ENCODE measurements at places on chromosomes 2 and 18.

- H3K4me3 ChIP-seq, result no peak overlapping the region
- no peak for DNase-seq
- no peaks in the 10 kb centered on the region for H3K4me1 ChIP-seq
- peaks cover 17% of the 10 kb centered on the region for H3K27me3 ChIP-seq
Measured at GRCh38 chr2:224968051-224968450, 74.2 kb downstream of the DOCK10 start.

DNA sequence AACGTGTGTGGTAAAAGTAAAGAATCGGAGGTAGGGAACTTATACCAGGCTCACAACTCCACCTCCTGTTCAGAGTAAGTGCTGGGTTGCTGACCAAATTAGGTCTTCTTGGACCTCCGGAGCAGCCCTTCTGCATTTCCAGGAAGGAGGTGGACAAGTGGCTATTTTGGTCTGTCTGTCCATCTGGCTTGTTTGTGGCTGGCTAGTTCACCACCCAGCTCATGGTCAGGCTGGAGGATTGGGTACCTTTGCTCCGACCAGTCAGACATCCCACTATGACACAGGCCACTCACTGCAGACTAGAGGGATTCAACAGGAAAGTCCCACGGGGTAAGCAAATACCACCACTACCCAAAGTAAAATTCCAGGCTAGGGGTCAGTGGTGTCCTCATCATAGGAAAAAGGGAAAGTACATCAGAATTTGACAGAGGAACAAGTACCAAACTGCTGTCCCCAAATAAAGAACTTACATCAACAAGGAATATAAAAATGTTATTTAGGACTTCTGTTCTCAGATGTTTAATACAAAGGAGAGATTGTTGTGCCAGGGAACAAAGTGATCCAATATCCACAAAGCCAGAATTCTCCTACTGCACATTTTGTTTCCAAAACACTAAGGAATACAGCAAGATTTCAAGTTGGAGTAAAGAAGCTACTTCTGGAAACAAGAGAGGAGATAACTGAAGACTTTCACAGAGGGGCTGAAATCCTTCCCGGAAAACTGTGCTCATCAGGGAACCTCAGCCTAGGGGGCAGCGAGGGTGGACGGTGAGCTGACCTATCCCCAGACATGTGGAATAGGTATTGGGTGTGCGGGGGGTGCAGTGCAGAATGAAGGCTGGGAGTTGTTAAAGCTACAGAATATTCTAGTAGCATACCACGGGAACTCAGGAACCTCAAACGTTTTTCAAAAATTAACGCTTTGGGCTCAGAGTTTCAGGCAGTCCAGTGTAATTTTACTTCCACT is 56.9 kb downstream of the BCL2 start:
- no peaks in the 10 kb centered on the region for H3K36me3 ChIP-seq
- H3K4me1 ChIP-seq, result peaks cover 6% of the 10 kb centered on the region
- H3K27ac ChIP-seq, result no peak overlapping the region
- DNase-seq, result peak; percentile 34
- no peak overlapping the region for H3K4me3 ChIP-seq

GRCh38 chr2:227163998-227164762 is at the start of the genes COL4A3 and COL4A4:
Gene COL4A3, plus strand, starts transcription at chr2:227164624. Its CDS starts 103 bp downstream, at chr2:227164727.
Gene COL4A4, minus strand, starts transcription at chr2:227164205. Its CDS starts 16,722 bp downstream, at chr2:227147483.
- peaks cover 90% of the 10 kb centered on the region for H3K27me3 ChIP-seq
- no peaks in the 10 kb centered on the region for H3K4me1 ChIP-seq
- peak; percentile 30 for DNase-seq
- H3K27ac ChIP-seq, result no peak within 1 kb of the TSS

GRCh38 chr2:33230195-33230594 is 246.3 kb upstream of the RASGRP3 start:
- H3K4me3 ChIP-seq, result no peak overlapping the region
- peaks cover 11% of the 10 kb centered on the region for H3K36me3 ChIP-seq
- H3K4me1 ChIP-seq, result peaks cover 8% of the 10 kb centered on the region
- no peak for DNase-seq
- no peak overlapping the region for H3K27ac ChIP-seq
- no peaks in the 10 kb centered on the region for H3K27me3 ChIP-seq

GRCh38 chr2:111184725-111185310 is 64.1 kb downstream of the BCL2L11 start:
- H3K27ac ChIP-seq, result no peak overlapping the region
- H3K4me3 ChIP-seq, result no peak overlapping the region
- H3K27me3 ChIP-seq, result no peaks in the 10 kb centered on the region
- no peaks in the 10 kb centered on the region for H3K36me3 ChIP-seq
- peak; percentile 9 for DNase-seq

DNA sequence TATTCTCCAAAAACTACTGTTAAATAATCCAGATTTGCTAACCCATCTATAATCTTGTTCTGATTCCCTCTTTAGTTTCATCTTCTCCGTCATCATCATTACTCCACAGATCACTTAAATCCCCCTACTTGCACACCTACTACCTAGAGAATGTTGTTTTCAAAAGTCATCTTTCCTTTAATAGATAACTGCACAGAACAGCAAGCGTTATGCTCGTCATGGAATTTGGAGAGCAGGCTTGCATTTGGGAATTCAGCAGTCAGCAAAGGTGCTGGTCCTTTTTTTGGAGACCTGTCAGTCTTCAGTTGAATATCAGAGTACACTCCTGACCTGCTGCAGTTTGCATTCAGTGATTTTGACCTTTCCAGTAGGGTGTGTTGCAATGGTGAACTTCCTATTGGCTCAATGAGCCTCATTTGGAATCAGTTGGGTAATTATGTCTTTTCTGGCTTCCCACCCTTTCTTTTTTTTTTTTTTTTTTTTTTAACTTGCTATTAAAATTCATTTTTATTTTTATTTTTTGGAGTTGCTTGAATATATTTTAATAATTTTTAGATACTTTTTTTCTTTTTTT is 110.6 kb downstream of the HNRNPLL start:
- H3K27ac ChIP-seq, result no peak overlapping the region
- no peaks in the 10 kb centered on the region for H3K36me3 ChIP-seq
- H3K4me3 ChIP-seq, result no peak overlapping the region
- DNase-seq, result no peak
- H3K27me3 ChIP-seq, result no peaks in the 10 kb centered on the region

GRCh38 chr2:218168016-218168415 is 1.3 kb upstream of the CXCR1 start:
- DNase-seq, result no peak
- H3K4me1 ChIP-seq, result no peaks in the 10 kb centered on the region
- peaks cover 10% of the 10 kb centered on the region for H3K27me3 ChIP-seq
- no peak overlapping the region for H3K27ac ChIP-seq
- H3K4me3 ChIP-seq, result no peak overlapping the region

- H3K27me3 ChIP-seq, result no peaks in the 10 kb centered on the region
- no peak overlapping the region for H3K27ac ChIP-seq
- H3K4me3 ChIP-seq, result no peak overlapping the region
- no peak for DNase-seq
Measured at GRCh38 chr2:150676747-150677383, 189.4 kb upstream of the RND3 start.

DNA sequence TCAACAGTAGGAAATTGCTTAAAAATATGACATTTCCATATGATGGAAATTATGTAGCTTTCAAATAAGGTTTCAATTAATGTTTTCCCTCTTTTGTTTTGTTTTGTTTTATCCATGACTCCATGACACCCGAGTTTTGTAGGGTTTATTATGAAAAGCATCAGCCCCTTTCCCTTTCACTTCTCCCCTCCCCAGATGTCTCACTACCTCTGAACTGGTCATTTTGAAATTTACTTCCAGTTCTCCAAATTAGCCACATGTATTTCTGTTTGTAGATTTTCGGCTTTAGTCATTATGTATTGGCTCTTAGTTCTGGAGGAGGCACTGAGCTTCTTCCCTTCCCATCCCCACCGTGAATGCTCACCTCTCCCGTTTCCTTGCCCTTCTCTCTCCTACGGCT is 18.6 kb upstream of the VPS4B start:
- H3K36me3 ChIP-seq, result no peaks in the 10 kb centered on the region
- no peak overlapping the region for H3K4me3 ChIP-seq
- no peaks in the 10 kb centered on the region for H3K27me3 ChIP-seq

GRCh38 chr2:206379266-206379665 is 64.1 kb upstream of the ADAM23 start:
- no peak for DNase-seq

GRCh38 chr2:152925547-152926448 is 207.4 kb downstream of the ARL6IP6 start:
- no peak overlapping the region for H3K4me3 ChIP-seq
- DNase-seq, result peak; percentile 83
- H3K27me3 ChIP-seq, result no peaks in the 10 kb centered on the region

DNA sequence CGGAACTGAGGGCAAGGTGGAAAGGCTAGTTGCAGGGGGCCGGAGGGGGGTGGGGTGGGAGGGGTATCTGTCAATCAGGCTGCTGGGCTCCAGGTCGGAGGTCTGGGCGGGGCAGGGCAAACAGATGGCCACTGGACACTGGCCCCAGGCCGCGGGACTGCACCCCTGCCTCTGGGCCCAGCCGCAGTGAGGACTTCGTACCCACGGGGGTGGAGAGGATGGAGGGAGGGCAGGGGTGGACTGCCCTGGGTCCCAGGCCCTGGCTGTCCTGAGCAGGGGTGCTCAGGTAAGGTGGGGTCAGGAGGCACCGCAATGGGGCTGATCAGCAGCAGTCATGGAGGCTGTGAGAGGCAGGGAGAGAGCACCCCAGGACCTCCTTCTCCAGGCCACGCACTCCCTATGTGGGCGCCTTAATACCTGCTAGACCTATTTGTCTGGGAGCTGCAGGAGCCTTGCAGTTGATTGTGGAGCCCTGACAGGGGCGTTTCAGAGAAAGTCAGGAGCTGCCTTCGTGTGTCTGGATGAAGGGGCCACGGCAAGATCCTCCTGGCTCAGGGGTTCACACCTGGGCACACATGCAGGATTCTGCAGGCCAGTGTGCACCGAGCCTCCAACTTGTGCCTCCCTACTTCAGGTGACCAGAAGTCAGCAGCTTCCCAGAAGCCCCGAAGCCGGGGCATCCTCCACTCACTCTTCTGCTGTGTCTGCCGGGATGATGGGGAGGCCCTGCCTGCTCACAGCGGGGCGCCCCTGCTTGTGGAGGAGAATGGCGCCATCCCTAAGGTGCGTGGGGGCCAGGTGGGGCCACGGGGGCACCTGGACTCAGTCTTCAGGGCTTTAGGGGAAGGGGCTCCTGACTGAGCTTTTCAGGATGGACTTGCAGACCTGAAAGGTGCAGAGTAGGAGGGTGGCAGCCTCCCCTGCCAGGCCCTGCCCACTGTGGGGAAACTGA is 1.5 kb downstream of the CTDSP1 start:
- H3K27me3 ChIP-seq, result no peaks in the 10 kb centered on the region
- H3K36me3 ChIP-seq, result peaks cover 11% of the 10 kb centered on the region
- peak overlapping the region; percentile 95 for H3K4me3 ChIP-seq
- peak overlapping the region; percentile 99 for H3K27ac ChIP-seq
- no peak for DNase-seq

GRCh38 chr2:129895061-129895460 is 84.4 kb upstream of the RAB6C start:
- H3K27me3 ChIP-seq, result peaks cover 5% of the 10 kb centered on the region
- no peaks in the 10 kb centered on the region for H3K4me1 ChIP-seq
- H3K36me3 ChIP-seq, result no peaks in the 10 kb centered on the region
- DNase-seq, result no peak
- no peak overlapping the region for H3K27ac ChIP-seq

- H3K36me3 ChIP-seq, result no peaks in the 10 kb centered on the region
- DNase-seq, result no peak
- no peaks in the 10 kb centered on the region for H3K27me3 ChIP-seq
- no peak overlapping the region for H3K4me3 ChIP-seq
- no peaks in the 10 kb centered on the region for H3K4me1 ChIP-seq
- H3K27ac ChIP-seq, result no peak overlapping the region
Measured at GRCh38 chr2:54859997-54860701, 136.7 kb downstream of the EML6 start.

DNA sequence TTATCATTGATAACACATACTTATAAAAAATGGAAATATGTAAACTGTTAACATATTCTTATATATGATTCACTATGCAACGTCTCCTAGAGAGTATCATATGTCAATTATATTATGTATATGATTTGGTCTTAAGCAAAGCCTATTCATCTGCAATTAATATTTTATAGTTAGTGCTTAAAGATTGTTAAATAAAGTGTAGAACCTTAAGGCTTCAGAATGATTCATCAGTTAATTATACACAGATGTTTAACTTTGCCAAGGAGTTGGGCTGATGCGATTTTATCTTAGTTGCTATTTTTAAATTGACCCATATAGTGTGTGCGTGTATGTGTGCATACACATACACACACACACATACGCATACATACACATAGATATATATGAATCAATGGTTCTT is 323.1 kb downstream of the RBM43 start:
- H3K4me3 ChIP-seq, result no peak overlapping the region
- no peaks in the 10 kb centered on the region for H3K27me3 ChIP-seq
- no peak for DNase-seq
- H3K36me3 ChIP-seq, result no peaks in the 10 kb centered on the region
- no peak overlapping the region for H3K27ac ChIP-seq
- H3K4me1 ChIP-seq, result no peaks in the 10 kb centered on the region

- no peaks in the 10 kb centered on the region for H3K36me3 ChIP-seq
- H3K27ac ChIP-seq, result no peak overlapping the region
- peaks cover 62% of the 10 kb centered on the region for H3K27me3 ChIP-seq
- H3K4me1 ChIP-seq, result no peaks in the 10 kb centered on the region
Measured at GRCh38 chr2:36476411-36476810, 120.8 kb downstream of the CRIM1 start.

DNA sequence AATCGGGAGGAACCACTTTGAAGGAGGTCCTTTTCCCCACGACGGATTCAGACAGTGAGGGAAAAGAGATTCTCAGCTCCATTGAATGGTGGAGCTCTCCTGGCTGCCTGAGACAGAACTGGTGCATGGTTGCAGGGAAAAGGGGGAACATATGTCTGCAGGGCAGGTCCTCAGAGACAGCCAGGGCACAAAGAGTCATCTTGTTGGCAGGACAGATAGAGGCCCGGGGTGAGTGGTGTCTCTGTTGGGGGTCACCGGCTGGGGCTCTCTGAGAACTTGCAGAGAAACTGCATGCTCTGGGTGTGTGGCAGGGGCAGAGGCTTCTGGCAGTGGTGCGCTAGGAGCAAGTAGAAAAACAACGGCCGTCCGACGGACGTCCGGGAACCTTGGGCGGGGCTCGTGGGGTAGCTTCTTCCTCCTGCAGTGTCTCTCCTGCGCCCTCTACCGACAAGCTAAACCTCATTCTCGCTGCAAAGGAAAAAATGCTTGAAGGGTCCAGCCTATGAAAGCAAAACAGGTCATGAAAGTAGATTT is 94.3 kb downstream of the CDCA7 start:
- H3K4me3 ChIP-seq, result peak overlapping the region; percentile 14
- H3K27ac ChIP-seq, result no peak overlapping the region
- peak; percentile 82 for DNase-seq

GRCh38 chr2:221518201-221518934 is 53.7 kb downstream of the EPHA4 start:
- no peak overlapping the region for H3K27ac ChIP-seq
- DNase-seq, result no peak
- H3K4me1 ChIP-seq, result peaks cover 38% of the 10 kb centered on the region

DNA sequence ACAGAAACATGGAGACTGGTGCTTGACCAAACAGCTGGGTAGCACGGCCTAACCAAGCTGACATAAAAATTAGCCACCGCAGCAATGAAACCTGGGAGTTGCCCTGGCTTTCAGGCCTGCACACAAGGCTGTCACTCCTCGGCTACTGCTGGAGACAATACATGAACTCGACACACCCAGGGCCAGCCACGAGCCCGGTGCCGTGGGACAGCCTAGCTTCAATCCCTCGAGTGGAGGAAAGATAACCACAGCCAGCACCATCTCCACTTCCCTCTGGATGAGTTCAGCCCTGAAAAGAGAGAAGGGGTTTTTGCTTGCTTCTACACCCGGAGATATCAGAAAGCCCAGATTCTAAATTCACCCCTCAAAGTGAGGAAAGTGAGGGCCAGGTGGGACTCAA is 78.0 kb downstream of the BCL2L11 start:
- H3K36me3 ChIP-seq, result no peaks in the 10 kb centered on the region
- no peaks in the 10 kb centered on the region for H3K4me1 ChIP-seq
- H3K27ac ChIP-seq, result no peak overlapping the region
- no peak for DNase-seq
- no peaks in the 10 kb centered on the region for H3K27me3 ChIP-seq

GRCh38 chr2:43238176-43238575 is 11.8 kb upstream of the ZFP36L2 start:
- no peak overlapping the region for H3K4me3 ChIP-seq
- DNase-seq, result no peak
- no peaks in the 10 kb centered on the region for H3K27me3 ChIP-seq
